Stimulated activated CD4-positive, alpha-beta T cell treated with anti-CD3 and anti-CD28 coated beads, TNF-alpha, amount 100 ng/mL, for 4 hours (primary cell): ENCODE measurements at places on chromosomes 1 and 21.

DNA sequence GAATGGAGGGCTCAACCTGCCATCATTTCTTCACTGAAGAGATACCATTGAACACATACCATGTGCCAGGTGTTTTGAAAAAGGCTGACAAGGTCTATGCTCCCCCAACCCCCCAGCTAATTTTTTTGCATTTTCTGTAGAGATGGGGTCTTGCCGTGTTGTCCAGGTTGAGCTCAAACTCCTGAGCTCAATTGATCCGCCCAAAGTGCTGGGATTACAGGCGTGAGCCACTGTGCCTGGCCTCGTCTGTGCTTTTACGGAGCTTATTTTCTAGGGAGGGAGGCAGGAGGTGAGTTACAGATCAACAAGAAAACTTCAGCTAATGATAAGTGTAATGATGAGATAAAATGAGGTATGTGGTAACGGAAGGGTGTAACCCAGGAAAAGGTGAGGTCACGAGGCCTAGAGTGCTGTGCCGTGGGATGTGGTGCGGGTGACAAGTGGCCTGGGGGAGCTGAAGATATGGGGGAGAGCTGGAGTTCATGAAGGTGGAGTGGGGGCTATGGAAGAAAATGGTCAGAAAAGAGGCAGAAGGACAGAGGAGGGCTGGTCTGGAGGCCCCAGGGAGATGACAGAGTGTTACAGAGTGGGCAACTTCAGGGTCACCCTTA is 28.2 kb downstream of the FAAH start:
- no peak for DNase-seq

DNA sequence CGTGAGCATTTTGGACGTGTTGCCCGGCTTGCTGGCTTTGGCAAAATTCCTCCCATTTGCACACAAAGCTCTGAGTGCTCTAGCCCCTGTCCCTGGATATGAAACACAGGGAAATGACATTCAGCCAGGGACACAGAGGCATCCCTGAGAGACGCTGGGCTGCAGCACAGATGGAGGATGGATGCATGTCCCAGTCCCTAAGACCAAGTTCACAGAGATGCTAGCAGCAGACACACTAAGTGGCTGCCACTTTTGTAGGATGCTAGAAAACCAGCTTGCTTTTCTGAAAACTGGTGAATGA is 12.5 kb downstream of the ACTRT2 start:
- DNase-seq, result no peak

DNA sequence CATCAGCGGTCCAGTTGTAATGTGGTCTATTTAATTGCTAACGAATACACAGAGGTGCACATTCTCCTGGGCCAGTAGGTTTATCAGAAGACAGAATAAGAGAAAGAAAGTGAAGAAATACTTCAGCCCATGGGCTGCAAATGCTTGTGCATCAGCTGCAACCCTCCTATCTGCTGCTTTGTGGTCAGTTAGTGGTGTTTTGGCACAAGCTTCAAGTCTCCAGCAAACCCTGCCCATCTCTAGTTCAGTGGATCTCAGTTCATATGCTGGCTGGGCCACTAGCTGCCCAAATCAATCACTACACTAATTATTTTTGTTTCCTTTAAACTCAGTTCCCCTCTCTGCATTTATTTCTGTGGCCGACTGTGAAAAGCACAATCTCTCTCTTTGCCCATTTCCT is 124.2 kb downstream of the KCNJ6 start:
- no peak for DNase-seq

DNA sequence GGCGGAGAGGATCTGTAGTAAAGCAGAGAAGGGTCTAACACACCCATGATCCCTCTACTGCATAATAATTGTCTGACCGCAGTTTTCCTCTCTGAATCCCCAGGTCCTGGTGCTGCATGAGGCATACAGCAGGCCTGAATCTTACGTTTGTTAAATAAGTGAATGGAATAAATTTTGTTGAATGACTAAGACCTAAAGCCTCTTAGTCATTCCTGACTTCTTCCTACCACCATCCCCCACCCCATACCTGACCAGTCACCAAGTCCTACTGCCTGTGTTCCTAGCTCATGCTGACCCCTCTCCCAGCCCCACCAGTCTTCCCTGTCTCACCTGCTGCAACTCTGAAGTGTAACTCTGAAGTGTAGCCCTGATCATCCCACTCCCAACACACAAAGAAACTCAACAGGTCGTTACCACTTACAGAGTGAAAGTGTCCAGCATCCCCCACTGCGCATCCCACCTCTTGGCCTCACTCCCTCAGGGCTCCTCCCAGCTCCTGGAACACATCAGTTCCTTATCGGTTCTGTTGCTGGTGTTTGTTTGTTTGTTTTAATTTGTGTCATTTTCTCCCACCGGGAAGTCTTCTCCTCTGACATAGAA is 9.7 kb downstream of the GJA5 start:
- DNase-seq, result no peak

GRCh38 chr1:112614460-112615065 is 4.4 kb downstream of the ST7L start:
- DNase-seq, result no peak

DNA sequence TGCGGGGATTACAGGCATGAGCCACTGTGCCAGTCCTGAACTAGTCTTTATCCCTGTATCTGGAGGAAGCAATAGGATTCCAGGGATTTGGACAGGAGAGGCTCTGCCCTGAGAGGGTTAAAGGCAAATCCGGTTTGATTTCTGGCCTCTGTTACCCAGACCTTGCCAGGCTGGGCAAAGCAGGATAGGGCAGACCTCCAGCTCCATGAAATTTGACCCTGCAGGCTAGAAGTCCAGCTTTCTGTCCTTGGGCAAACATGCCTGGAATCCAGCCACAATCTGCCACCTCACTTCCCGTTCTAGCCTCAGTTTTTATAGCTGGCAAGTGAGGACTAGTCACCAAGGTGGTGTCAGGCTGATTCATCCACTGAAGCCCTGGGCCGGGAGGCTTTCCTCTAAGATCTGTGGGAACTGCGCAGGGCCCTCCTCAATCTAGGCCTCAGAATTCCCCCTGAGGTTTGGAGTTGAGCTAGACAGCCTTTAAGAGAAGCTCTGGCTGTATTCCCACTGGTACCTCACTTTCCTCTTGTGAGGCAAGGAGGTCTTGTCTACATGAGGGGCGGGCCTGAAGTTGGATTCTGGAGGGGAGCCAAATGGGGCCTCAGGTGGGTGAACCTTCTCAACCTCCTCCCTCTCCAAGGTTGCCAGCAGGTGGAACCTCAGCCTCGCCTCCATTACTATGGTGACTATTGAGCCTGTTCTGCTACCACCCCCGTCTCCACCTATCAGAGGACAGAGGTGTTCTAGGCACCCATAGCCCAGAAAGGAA is 7.0 kb upstream of the P3R3URF start:
- DNase-seq, result no peak

DNA sequence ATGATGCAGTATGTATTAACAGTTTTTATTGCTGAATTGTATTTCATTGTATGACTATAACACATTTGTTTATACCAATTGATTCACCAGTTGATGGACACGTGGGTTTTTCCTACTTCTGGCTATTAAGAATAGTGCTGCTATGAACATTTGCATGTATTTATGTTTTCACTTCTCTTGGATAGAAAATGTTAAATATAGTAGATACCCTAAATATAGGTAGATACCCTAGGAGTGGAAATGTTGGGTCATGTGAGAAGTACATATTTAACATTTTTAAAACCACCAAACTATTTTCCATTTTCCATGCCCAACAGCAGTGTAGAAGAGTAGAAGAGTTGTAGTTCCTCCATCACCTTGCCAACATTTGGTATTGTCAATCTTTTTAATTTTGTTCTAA is 7.8 kb downstream of the PHTF1 start:
- DNase-seq, result no peak

- peak; percentile 54 for DNase-seq
Observed at GRCh38 chr1:26993237-26994019, at the start of gene TRNP1. Gene TRNP1 (plus strand): TSS chr1:26993692. CDS start chr1:26993787, 95 bp downstream.

DNA sequence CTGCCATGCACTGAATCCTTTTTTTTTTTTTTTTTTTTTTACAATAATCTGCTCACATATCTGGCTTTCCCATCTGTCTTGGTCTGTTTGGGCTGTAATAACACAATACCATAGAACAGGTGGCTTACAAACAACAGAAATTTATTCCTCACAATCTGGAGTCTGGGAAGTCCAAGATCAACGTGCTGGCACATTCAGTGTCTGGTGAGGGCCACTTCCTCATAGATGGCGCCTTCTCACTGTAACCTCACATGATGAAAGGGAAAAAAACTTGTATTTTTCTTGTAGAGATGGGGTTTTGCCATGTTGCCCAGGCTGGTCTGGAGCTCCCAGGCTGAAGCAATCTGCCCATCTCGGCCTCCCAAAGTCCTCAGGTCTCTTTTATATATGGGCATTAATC is 13.0 kb upstream of the PARP1 start:
- DNase-seq, result no peak

- no peak for DNase-seq
Observed at GRCh38 chr21:25625036-25625435, 14.0 kb upstream of the JAM2 start.

GRCh38 chr1:200291106-200291505 is 118.7 kb downstream of the ZNF281 start:
- no peak for DNase-seq

DNA sequence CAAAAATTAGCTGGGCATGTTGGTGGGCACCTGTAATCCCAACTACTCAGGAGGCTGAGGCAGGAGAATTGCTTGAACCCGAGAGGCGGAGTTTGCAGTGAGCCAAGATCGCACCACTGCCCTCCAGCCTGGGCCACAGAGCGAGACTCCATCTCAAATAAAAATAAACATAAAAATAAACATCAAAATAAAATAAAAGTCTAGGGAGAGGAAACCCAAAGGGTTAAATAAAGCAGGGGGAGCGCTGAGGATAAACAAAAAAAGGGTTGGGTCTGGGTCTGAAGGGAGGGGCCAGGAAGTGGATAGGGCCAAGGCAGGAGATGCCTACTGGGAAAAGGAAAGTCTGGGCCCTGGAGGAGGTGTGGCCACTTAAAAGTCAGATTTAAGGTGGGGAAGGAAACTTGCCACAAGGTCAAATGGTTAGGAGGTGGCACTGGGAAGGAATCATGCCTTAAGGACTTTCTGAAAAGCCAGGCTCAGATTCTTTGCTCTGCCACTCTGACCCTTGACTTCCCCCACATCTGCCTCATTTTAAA is 150.0 kb downstream of the ADSS2 start:
- DNase-seq, result no peak

DNA sequence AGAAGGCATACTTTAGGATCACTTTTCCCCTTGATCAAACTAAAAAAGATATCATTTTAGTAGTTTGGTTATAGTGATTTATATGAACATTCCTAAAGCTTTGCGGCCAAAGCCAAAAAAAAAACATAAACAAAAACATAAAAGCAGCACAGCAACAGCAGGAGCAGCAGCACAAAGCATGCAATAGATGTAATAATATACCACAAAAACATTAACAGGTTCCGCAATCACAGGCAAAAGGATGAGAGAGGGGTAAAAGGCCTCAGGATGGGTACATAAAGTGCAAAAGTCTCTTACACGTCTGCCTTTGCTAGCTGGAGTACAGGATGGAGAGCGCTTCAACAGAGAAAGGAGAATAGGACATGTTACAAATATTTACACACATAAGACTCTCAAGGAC is 119.0 kb downstream of the COQ8A start:
- no peak for DNase-seq

DNA sequence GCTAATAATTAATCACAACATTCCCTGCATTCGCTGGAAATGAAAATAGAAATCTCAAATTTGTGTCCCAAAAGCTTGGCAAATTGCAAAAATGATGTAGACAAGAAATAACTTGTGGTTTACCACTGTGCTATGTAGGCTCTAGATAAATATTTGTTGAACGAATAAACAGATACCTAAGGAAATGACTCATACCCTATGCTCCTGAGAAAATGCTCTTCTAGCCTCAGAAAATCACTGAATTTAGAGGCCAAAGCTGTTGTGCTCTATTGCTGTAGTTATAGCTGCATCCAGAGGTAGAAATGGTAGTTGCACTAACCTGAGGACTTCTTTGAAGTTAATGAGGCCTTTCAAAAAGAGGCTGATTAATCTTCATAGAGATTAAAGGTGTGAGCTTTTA is 142.0 kb upstream of the ZNHIT6 start:
- no peak for DNase-seq

DNA sequence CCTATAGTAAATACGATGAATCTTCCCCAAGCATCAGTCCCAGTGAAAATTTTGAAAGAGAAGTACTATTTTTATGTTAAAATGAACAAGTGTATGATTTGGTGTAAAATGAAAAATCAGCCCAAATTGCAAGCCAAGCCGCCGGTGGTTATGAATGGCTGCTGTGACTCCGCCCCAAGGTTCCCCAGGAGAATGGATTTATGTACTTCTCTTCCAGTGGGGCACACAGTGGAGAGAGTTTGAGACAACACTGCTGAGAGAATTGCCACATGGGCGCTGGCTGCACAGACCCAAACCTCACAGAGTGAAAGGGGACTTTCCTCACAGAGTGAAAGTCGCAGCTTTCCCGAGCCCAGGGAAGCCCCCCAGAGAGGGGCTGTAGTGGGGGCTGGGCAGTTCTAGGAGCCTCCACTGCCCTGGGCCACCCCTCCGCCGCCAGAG is 24.0 kb downstream of the CDK18 start:
- DNase-seq, result no peak

GRCh38 chr1:31931593-31932225 is 6.5 kb downstream of the PTP4A2 start:
- DNase-seq, result no peak

GRCh38 chr1:94543001-94543400 is 1.4 kb upstream of the F3 start:
- no peak for DNase-seq

DNA sequence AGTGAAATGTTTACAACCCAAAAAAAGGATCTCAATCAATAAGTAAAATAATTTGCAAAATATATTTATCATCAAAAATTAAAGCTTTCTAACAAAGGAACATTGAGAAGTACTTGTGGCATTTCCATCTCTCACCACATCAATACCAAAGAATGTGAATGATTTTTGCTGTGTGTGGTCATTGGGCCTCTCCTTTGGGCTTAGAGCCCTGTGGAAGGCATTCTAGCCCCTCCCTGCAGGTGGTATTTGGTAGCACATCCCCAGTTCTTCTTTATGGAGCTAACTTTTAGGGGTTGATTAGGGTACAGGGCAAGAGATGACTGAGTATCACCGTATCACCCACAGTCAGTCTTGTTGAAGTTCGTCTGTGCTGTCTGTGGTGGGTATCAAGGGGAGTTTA is 294.1 kb upstream of the SGIP1 start:
- no peak for DNase-seq
